Stromal cell of bone marrow (primary cell): ENCODE measurements at places on chromosomes 13 and 19.
A peak's percentile ranks its signal among the peaks of the same experiment; 100 is the strongest.

DNA sequence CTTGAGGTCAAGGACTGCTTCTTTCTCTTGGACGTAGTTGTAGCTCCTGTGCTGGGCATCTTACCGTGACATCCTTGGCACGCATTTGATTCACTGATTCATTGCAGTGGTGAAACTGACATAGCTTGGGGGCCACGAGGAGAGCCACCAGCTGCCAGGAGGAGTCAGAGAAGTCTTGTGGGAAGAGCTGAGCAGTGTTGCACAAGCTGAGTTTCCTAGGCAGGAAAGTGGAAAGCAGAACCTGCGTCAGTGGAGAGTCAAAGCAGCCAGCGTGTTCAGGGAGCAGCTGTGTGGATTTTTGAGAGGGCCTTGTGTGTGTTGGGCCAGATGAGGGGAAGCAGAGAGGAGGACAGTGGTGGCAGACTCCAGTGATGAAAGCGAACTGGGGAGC lies 5.3 kb upstream of the GPR183 start:
- DNase-seq, result peak; percentile 93

- no peak for DNase-seq
These were observed 919.8 kb upstream of the SLITRK1 start for GRCh38 chr13:84802073-84802472.

GRCh38 chr19:39074205-39074692 lies 9.9 kb upstream of the ACP7 start:
- DNase-seq, result no peak

DNA sequence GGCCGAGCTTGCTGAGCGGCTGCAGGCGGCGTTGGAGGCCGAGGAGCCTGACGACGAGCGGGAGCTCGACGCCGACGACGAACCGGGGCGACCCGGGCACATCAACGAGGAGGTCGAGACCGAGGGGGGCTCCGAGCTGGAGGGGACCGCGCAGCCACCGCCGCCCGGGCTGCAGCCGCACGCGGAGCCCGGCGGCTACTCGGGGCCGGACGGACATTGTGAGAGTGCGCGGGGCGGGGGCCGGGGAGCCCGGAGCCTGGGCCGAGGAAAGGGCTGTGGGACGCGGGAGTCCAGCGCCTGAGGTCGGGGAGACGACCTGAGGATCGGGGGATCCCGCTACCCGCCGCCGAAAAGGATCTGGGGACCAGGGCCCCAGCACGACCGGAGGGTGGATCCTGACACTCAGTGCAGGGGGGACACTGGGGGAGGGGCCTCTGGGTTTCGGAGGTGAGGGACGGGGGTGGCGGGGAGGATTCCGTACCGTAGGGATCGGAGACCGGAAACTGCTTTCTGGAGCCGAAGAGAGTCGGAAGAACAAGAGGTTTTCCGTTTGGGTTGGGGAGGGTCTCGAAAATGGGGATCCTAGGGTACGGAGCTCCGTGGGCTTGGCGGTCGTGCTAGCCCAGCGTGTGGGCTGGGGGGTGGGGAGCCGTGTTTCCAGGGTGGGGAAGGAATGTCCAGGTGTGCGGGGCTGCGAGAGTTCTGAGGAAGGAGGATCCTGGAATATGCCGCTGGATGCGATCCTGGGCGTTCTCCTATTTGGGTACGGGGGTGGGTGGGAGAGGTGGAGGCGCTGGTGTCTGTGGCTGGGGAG lies 616 bp downstream of the HNRNPUL1 start:
- no peak for DNase-seq

- DNase-seq, result no peak
These were observed 3.8 kb downstream of the SLAIN1 start for GRCh38 chr13:77701305-77701704.

GRCh38 chr13:30850204-30850866 lies 55.7 kb upstream of the MEDAG start:
- DNase-seq, result no peak

DNA sequence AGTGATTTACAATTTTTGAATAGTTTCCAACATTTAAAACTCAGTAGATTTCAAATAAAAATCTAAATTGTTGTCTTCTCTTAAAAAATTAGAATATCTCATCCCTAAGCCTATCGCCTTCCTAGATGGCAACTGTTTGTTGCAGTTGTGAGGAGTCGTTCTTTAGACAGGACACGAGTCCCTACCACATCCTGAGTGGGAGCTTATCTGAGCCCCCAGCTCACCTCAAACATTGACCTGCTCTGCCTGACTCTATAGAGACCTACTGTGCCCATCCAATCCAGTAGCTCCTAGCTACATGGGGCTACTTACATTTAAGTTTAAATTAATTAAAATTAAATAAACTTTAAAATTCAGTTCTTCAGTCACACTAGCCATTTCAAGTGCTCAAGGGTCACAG lies 434.7 kb downstream of the FOXO1 start:
- no peak for DNase-seq

- peak; percentile 36 for DNase-seq
These were observed 60.9 kb downstream of the THSD1 start for GRCh38 chr13:52345048-52345447.

DNA sequence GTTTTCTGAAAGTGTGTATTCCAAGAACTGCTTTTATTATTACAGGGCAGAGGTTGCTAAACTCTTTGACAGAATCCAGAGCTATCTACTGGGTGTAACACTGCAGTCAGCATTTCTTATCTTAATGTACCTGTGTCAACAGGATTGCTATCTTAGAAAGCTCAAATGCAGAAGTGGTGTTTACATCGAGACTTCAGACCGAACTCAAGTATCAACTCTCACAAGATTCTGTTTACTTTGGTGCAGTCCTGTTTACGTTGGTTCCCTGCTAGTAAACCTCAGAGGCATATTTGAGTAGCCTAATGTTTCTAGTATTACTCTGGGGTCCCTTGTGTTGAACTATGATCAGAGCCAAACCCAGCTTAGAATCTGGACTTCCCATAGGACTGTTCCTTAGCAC lies 20.5 kb downstream of the SLC15A1 start:
- DNase-seq, result no peak
